Cortex of kidney (tissue), 1 donor: ENCODE measurements at places on chromosomes 7 and 10.

DNA sequence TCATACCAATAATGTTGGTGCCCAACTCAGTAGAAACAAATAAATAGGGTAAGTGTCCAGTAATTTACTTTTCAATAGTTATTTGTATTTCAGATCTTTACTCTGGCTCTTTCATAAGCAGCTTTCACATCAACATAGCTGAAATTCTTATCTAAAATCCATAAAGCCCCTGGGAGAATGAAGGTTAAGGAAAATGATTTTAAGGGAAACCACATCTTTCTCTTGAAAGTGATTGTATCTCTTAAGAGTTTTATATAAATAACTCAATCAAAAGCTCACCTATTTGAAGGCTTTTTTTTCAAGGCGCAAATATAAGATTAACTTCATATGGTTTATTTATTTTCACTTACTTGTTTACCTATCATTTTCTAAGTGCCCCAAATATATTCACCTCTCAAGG is 324.4 kb downstream of the HGF start:
- no peak for DNase-seq

- DNase-seq, result no peak
Observed at GRCh38 chr7:93622036-93623033, 47.8 kb upstream of the CALCR start.

DNA sequence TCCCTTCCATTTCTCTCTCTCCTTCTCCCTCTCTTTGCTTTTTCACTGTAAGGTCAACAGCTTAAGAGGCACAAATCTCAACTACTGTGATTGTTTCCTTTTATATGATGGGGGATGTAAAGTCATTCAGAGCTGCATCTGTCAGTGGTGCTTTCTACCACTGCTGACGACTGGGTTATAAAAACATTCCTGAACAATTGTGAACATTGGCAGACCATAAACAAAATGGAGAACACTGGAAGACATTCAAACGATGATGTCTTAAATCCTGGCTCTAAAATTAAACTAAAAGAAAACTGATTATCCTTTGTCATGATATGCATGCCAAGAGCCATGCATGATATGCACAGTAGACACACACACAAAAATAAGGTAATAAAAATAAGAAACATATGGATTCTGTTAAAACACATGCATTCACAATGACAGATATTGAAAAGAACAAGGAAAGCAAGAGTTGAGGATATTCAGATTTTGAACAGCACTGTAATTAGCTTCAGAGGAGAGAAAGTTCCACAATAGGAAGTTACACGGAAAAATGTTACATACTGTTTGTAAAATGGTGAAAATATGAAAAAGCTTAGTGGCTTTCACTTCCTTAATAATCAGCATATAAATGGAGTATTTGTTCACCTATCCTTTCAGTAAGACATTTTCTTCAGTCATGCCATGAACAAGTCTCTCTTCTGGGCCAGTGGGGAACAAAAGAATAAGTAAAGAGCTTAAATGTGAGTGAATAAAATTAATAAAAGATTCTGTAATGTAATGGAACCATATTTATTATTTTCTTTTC is 89.2 kb downstream of the RNLS start:
- no peak for DNase-seq

DNA sequence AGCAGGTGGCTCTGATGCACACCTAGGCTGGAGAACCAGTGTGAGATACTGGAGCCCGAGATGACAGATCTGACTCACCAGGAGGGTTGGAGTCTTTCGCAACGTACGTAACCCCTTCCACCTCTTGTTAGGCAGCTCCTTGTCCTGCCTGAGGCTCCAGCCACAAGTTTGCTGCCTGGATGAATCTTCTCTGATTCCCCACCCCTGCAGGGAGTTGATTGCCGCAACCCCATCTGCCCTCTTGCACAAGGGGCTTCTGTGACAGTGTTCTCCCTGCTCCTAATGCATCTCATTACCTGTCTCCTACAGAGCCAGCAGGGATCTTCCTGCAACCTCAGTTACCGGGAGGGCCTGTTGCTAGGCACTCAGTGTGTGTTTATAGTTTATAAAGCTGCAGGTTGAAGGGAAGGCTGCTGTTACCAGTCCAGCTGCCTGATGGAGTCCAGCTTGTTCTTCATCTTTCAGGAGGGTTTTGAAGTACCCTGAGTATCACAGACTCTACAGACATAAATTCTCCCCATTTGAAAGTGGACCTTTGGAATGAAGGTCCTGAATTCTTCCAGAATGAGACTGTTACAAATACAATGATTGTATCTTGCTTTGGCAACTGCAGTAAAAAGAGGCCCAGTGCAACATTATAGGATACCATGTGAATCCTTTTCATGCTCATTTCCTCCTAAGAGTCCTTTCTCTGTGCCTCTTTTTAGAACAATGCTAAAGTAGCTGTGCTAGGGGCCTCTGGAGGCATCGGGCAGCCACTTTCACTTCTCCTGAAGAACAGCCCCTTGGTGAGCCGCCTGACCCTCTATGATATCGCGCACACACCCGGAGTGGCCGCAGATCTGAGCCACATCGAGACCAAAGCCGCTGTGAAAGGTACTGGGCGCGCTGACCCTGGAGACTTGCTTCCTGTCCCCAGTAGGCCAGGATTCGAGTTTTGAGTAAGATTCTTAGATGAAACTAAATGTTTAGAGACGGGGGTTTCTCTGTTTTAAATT is 6.5 kb downstream of the MDH2 start:
- no peak for DNase-seq

- DNase-seq, result no peak
Observed at GRCh38 chr7:126845331-126845730, 407.4 kb downstream of the GRM8 start.

- DNase-seq, result no peak
Observed at GRCh38 chr10:7610026-7610425, 56.7 kb downstream of the ITIH5 start.

GRCh38 chr7:121519548-121520521 is 123.7 kb upstream of the FAM3C start:
- DNase-seq, result no peak

- DNase-seq, result no peak
Observed at GRCh38 chr7:130425796-130426195, 15.0 kb downstream of the CEP41 start.

DNA sequence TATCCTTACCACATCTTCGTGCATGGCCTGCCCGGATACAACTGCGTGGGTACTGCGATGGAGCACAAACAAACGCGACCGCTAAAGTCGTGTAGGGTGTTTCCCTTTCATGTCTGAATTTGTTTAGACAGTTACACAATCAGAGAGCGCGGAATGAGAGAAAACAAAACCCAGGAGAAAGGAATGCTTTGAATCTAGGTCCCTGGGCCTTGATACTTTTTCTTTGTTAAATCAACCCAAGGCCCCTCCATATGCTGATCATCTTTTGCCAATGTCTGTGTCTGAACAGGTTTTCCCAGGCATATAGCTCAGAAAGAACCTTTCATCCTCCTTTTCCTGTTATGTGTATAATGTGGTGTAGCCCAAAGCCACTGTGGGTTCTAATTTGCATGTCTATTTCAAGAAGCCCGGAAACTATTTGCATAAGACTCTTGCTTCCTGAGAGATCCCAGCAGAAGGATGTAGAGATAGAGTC is 145.8 kb downstream of the FRMD4A start:
- DNase-seq, result no peak

- DNase-seq, result no peak
Observed at GRCh38 chr10:124748166-124748565, 4.0 kb upstream of the FAM53B start.

- no peak for DNase-seq
Observed at GRCh38 chr7:108488768-108489538, 32.7 kb upstream of the NRCAM start.

DNA sequence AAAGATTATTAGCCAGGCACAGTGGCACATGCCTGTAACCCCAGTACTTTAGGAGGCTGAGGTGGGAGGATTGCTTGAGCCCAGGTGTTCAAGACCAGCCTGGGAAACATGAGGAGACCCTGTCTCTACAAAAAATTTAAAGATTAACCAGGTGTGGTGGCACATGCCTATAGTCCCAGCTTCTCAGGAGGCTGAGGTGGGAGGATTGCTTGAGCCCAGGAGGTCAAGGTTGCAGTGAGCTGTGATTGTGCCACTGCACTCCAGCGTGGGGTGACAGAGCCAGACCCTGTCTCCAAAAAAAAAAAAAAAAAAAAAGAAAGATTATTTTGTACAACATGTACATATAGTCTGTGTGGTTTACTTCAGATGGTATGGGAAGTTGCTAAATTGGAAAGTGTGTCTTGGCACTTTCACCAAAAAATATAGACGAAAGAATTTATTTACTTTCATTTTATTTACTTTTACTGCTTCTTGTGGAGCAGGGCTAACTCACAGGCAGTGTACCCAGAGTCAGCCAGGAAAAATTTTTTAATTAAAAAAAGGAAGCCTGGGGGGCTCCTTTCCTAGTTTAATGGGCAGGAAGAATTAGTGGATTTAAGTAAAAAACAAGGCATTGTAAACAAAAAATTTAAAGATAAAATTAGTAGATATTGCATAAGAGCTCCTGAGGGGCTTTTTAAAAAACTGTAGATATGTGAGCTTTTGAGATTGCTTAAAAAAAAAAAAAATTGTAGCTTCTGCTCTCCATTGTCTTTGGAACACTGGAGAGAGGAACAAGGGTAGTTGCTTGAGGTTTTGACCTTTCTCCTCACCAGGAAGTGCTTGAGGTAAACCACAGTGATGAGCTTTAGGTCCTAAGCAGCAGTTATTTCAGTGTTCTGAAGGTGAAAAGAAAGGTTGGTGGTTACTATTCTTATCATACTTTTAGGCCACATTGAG is 44.6 kb upstream of the VDAC2 start:
- DNase-seq, result no peak

DNA sequence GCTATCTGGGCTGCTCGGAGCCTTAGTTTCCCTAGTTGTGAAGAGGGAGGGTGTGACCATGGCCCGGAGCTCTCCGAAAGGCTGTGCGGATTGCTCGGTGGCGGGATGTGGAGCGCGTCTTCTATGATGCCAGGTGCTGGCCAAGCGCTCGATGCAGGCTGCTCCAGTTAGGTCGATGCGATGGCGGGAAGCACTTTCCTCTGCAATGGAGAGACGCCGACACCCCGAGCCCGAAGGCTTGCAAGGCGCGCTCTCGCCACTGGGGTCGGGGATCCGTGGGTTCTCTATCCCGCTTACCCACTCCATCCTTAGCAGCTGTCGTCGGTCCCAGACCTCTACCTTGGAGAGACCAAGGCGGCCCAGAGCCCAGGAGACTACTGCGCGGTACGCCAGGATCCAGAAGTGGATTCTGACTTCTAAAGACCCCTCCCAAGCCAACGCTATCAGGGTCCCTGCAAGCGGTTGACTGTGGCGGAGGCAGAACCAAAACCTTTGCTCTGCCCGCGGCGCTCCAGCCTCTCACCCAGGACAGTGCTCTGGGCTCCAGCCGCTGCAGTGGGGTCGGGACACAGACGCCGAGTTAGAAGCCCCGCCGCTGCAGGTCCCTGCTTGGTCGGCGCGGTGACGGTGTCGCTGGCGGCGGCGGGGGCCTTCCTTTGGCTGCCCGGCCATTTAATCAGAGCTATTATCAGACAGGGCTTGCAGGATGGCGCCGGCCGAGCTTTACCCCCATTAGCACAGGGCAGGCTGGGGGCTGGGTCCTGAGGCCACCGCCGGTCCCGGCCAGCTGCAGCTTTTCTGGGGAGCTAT is 7.8 kb upstream of the TBX20 start:
- no peak for DNase-seq

DNA sequence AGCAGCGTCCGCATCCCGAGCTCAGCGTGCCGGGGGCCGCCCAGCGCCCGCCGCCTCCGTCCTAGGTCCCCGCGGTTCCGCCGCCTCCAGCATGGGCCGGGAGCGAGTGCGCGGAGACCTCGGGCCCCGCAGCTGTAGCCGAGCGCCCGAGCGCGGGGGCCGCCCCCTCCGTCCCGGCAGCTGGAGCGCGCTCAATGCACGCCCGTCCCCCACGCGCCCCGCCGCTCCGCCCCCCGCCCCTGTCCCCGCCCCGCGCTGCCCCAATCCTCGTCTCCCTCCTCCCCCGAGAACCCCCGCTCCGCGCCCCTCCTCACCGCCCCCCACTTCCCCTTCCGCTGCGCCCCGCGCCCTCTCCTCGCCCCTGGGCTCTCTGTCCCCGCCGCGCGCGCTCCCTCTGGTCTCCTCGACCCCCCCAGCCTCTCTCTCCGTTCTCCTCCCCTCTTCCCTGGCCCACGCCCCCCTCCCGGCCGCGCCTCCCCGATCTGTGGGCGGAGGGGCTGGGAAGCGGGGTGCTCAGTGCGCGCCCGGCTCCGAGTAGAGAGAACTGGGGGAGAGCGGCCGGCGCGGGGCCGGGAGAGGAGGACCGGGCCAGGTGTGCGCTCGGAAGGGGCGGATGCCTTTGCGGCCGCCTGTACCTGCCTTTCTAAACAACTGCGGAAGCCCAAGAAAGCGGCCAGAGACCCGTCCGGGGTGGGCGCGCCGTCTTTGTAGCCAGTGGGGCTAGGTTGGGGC is at the start of gene VIPR2:
VIPR2 (minus strand) TSS at position 110 of the 732 bp plus-strand sequence; CDS start at position 14, 96 bp downstream.
- DNase-seq, result no peak

- no peak for DNase-seq
Observed at GRCh38 chr10:7534480-7534852, 123.6 kb upstream of the SFMBT2 start.

DNA sequence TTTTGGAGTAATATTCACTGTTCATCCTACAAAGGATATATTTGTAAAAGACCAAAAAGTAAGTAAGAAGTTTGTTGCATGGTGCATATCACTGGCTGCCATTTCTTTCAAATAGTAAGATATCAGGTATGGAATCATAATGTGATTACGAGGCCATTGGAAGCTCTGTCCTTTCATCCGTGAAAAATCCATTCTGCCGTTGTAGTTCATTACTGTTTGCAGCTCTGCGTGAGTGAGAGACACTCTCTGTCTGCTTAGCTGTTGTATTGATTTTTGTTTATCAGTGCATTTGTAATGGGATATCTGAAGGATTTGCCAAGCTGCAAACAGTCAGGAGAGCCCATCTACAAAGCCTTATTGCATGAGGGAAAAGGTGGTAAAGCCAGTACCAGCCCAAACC is 44.1 kb upstream of the SLC39A12 start:
- DNase-seq, result no peak

DNA sequence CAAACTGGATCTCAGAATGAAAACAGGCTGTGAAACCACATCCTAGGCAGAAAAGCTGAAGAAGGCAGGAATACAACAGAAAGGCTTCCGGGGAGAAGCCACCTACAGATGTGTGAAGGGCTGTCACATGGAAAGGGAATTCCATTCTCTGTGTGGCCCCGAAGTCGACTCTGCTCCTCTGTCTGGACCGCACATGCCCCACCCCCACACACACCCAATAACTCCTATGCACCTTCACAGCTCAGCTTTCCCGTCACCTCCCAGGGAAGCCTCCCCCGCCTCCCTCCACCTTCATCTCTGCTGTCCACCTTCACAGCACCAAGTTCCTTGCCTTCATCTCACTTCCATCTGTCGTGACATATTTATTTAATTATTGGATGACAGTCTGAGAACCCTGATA is 23.4 kb upstream of the ENO4 start:
- DNase-seq, result no peak

DNA sequence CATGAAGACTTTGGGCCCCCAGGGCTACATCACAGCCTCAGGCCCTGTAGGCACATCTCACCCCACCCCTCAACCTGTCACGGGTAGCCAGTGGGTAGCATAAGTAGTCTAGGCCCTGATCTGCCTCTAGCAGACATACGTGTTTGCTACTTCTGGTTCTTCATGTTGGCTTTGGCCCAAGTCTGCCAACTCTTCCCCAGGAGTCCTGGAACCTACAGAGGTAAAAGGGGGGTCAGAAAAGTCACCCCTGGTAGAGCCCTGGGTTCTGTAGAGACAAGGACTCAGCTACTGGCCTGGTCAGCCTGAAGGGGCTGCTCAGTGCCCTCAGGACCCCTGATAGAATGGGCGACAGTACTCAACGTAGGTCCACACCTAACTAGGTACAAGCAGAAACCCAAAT is 67.5 kb upstream of the UNC5B start:
- DNase-seq, result no peak

- DNase-seq, result no peak
Observed at GRCh38 chr7:55432939-55433784, 68.0 kb downstream of the LANCL2 start.

GRCh38 chr7:73786588-73786987 is 16.5 kb upstream of the CLDN3 start:
- no peak for DNase-seq
